ENCODE measurements at places on chromosomes 6 and 20.

DNA sequence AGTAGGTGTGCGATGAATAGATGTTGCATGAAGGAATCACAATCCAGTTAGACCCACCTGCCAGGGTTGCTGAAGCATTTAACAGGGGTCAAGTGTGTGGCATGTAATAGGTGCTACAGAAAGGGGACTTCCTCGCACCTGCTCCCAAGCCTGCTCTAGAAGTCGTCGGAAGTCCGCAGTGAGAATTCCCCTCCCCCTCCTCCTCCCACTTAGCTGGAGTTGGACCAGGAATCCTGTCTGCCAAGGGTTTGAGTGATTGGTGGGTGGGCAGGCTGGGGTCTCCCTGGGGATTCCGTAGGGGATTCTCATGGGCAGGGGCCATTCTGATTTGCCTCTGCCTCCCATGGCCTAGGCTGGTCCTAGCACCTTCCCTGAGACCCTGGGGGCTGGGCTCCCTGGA, 10.3 kb downstream of the SCRT2 start:
- no peak overlapping the region for H3K4me3 ChIP-seq
- peaks cover 71% of the 10 kb centered on the region for H3K27me3 ChIP-seq
- DNase-seq: no peak
- no peaks in the 10 kb centered on the region for H3K36me3 ChIP-seq

- no peaks in the 10 kb centered on the region for H3K27me3 ChIP-seq
- H3K27ac ChIP-seq: peak overlapping the region; percentile 50
- peaks cover 3% of the 10 kb centered on the region for H3K36me3 ChIP-seq
- H3K4me3 ChIP-seq: no peak overlapping the region
- DNase-seq: peak; percentile 8
Observed at GRCh38 chr6:45625191-45625664, 247.5 kb upstream of the SUPT3H start.

DNA sequence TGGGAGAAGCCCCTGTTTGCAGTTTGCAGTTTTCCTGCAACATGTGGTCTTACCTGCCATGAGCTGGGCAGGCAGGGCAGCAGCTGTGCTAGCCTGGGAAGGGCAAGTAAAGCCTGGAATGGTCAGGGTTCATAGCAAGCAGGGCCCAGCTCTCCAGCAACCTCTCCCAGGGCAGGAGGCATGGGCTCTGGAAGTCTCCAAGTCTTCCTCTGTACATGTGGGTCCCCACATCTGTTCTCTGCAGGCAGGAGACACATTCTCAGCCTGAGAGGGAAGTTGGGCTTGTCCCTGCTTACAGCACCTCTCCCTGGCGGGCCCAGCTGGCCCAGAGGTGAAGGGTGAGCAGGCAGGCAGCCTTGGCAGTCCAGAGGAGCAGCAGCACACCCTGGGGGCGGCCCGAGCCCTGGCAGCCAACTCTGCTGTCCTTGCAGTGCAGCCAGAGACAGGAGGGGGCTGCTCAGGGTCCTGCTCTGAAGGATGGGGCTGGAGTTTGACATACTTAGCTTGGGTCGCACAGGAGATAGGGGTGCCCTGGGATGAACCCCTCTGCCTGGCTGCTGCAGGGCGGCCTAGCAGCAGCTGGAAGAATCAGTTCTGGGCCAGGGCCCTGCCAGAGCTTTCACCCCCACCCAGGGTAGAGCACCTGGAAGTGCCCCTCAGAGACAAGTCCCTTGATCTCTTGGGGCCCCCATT, 176.0 kb downstream of the MRPL14 start:
- DNase-seq: no peak
- peaks cover 10% of the 10 kb centered on the region for H3K27me3 ChIP-seq
- no peaks in the 10 kb centered on the region for H3K36me3 ChIP-seq
- H3K4me3 ChIP-seq: no peak overlapping the region
- no peaks in the 10 kb centered on the region for H3K4me1 ChIP-seq
- no peak overlapping the region for H3K27ac ChIP-seq

GRCh38 chr6:88368071-88368787, 202.1 kb upstream of the CNR1 start:
- H3K4me1 ChIP-seq: no peaks in the 10 kb centered on the region
- DNase-seq: no peak
- H3K27me3 ChIP-seq: peaks cover 15% of the 10 kb centered on the region
- no peak overlapping the region for H3K4me3 ChIP-seq

- peaks cover 7% of the 10 kb centered on the region for H3K4me1 ChIP-seq
- peaks cover 12% of the 10 kb centered on the region for H3K36me3 ChIP-seq
- no peak overlapping the region for H3K4me3 ChIP-seq
- no peaks in the 10 kb centered on the region for H3K27me3 ChIP-seq
- peak; percentile 14 for DNase-seq
- no peak overlapping the region for H3K27ac ChIP-seq
Observed at GRCh38 chr6:135722679-135723078, 128.8 kb upstream of the PDE7B start.

DNA sequence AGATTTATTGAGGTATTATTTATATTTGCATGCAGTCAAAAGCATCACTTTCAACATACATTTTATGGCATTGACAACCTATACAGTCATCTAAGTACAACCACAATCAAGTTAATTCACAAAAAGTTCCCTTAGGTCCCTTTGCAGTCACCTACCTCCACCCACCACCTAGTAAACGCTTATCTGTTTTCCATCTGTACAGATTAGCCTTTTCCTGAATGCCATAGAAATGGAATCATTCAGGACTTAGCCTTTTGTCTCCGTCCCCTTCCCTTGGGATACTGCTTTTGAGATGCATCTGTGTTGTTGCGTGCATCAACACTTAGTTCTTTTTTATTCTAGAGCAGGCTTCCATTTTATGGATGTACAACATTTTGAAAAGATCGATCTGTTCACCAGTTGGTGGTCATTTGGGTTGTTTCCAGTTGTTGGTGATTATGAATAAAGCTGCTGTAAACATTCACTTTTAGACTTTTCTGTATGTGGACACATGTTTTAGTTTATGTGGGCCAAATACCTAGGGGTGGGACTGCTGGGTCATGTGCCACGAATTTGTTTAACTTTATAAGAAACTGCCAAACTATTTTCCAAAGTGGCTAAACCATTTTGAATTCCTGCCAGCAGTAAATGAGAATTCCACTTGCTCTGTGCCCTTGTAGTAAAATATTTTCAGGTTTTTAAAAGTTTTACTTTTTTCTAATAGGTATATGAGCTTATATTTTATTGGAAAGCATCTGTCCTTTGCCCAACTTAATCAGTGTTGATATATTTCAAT, 17.6 kb upstream of the IFNGR1 start:
- no peak overlapping the region for H3K4me3 ChIP-seq
- H3K4me1 ChIP-seq: peaks cover 24% of the 10 kb centered on the region
- H3K27ac ChIP-seq: no peak overlapping the region
- no peak for DNase-seq

- no peak for DNase-seq
- no peak overlapping the region for H3K4me3 ChIP-seq
- H3K36me3 ChIP-seq: no peaks in the 10 kb centered on the region
- H3K27ac ChIP-seq: no peak overlapping the region
Observed at GRCh38 chr6:81767163-81767891, 14.8 kb upstream of the TENT5A start.

DNA sequence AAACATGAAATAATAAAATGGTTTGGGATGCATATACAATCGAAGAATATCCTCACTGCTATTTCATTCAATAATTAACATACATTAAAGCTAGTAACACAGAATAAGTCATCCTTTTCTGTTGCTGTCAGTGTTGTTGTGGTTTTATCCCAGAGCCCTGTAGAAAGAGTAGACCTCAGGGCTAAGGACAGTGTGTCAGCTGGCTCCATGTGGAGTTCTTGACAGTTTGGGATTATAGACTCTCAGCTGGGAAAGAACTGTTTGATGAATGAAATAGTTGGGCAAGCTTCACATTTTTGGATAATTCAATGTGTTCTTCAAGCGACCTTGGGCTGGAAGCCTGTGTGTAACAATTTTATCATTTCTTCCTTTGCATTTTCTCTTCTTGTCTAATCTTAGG, 10.1 kb downstream of the UTRN start:
- H3K36me3 ChIP-seq: peaks cover 12% of the 10 kb centered on the region
- no peaks in the 10 kb centered on the region for H3K27me3 ChIP-seq
- H3K4me1 ChIP-seq: peaks cover 12% of the 10 kb centered on the region
- no peak overlapping the region for H3K4me3 ChIP-seq

DNA sequence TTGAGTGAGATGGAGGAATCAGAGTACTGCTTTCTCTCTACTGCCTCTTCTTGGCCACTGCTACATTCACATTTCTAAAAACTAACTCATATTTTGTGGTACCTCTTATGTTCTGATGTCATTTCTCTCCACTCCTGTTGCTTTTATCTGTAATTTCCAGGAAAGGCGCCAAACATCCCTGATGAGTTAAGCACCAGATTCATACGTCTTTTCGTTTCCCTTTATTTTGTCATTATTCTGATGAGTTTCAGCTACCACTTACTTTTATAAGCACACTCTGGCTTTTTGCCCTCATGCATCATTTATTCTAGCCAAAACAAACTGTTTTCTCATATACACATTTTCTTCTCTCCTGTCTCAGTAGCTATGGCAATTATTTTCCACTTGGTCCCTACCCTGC, 680.0 kb downstream of the RNF144B start:
- no peak overlapping the region for H3K27ac ChIP-seq
- H3K27me3 ChIP-seq: no peaks in the 10 kb centered on the region
- no peaks in the 10 kb centered on the region for H3K4me1 ChIP-seq
- no peak for DNase-seq
